ENCODE measurements at places on chromosomes 6 and 20.

DNA sequence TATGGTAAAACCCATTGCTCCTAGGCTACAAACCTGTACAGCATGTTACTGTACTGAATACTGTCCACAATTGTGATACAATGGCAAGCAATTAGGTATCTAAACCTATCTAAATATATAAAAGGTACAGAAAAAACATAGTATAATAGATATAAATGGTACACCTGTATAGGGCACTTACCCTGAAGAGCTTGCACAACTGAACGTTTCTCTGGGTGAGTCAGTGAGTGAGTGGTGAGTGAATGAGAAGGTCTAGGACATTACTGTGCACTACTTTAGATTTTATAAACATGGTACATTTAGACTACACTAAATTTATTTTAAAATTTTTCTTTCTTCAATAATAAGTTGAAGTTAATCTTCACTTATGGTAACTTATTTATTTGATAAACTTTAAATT is 119.9 kb upstream of the CEP85L start:
- DNase-seq: no peak

DNA sequence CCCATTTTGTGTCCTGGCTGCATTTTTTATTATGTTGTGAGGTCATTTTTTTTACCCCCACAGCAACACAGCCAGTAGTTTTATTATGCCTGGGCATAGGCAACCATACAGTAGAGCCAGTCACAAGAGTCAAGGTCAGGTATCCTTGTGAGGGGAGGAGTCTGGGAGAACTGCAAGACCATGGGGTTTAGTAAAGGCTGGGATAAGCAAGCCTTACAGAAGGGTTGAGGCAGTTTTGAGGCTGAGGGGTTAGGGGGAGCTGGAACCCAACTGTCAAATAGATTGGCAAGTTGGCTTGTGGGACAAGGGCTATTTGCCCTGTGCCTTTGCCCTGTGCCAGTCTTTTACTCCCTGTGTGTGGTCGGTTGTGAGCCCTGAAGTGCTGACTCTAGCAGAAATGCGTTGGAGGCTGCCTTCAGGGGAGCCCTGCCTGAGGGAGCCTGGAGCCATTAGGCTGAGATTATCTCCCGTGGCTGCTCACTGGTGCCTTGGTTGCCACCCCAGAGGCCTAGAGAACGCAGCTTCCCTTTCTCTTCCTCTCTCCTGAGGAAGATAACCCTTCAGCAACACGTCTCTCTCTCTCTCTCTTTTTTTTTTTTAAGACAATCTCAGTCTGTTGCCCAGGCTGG is 31.1 kb downstream of the RALY start:
- DNase-seq: no peak

DNA sequence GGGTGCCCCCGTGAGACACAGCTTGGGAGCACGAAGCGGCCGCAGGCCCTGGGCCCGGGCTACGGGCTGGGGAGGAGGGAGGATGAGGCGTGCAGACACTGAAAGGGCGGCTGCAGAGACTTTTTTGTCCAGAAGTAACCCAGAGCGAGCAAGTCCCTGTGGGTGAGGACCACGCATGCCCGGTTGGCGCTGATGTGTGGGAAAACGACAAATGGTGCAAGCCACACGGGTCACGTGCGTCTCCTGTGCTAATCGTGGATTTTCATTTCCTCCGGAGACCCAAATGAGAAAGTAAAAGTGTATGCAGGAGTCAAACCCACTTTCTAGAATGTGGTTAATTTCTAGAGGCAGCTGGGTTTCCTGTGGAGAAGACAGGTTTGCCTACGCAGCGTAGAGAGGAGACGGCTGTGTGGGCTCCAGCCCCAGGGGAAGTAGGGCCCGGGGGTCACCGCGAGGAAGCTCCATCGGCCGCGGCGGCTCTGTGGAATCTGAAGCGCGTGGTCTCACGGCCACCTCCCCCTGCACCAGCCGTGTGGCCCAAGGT is 19.0 kb downstream of the DLL1 start:
- peak; percentile 79 for DNase-seq

- DNase-seq: no peak
These were observed 402.1 kb downstream of the EPHA7 start for GRCh38 chr6:93017213-93017612.
